Activated naive CD8-positive, alpha-beta T cell treated with anti-CD3 and anti-CD28 coated beads for 36 hours (primary cell): ENCODE measurements at places on chromosomes 2 and 18.

DNA sequence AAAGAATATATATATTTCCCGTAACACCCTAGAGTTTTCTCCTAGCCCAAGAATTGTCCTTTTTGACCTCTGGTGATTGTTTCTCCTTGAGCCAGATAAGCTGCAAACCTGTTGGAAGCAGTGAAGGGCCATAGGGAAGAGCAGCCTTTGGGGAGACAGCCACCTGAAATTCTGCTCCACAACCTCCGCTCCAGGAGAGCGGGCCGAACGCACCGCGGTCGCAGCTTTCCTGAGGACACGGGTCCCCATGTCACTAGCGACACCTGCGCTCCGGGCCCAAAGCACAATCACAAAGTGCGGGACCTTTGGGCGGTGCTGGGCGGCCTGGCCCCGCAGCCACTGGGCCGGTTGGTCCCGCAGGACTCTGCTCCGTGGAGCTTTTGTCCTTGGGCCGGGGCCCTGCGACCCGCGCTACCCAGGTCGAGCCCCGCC is 557 bp upstream of the DSG2 start:
- no peak for DNase-seq

- DNase-seq = no peak
Observed at GRCh38 chr2:205765151-205765550, 82.8 kb downstream of the NRP2 start.

GRCh38 chr18:9488538-9488937 is 13.2 kb downstream of the RALBP1 start:
- no peak for DNase-seq

- no peak for DNase-seq
Observed at GRCh38 chr2:18425210-18425703, 135.2 kb downstream of the RDH14 start.

- no peak for DNase-seq
Observed at GRCh38 chr2:239570216-239570925, 169.6 kb upstream of the HDAC4 start.

- no peak for DNase-seq
Observed at GRCh38 chr2:241229563-241230401, 41.3 kb downstream of the ANO7 start.

DNA sequence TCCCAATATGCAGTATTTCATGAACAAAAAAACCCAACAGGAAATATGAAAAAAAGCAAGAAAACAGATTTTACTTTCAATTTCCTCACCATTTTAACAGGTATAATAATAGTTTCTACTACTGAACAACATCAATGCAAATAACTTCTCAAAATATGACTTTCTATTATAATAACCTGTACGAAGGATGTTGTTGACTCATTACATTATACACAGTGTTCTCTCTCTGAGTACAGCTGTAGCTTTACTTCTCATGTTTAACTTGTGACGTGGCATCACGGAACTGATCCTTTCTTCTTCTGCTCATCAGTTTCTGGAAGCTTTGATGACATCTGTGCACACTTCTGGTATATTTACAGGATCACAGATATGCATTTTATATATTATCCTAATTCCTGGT is 40.0 kb downstream of the FAM228A start:
- DNase-seq = no peak

GRCh38 chr2:85756195-85756594 is 2.4 kb downstream of the ATOH8 start:
- DNase-seq = no peak

DNA sequence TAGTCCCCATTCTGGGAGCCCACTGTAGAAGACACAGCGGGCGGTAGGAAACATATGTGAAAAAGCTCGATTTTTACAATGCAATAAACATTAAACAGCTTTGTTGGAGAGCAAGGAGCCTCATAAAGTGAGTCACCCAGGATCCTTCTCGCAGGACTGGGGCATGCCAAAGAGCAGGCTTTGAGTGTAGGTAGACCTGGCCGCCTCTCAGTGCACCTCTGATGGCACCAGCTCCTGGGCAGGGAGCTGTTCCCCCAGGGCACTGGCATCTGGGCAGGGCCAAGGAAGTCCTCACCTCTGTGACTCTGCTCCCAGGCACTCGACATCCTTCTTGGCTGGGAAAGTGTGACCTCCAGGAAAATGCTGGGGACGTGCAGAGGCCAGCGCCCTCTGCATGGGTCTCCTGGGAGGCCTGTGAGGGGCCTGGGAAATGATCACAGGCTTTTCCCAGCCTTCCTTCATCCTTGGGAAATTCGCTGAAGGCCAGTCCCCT is 94.2 kb downstream of the POLR1A start:
- no peak for DNase-seq

GRCh38 chr18:21386523-21387240 is 144.7 kb downstream of the GREB1L start:
- no peak for DNase-seq

DNA sequence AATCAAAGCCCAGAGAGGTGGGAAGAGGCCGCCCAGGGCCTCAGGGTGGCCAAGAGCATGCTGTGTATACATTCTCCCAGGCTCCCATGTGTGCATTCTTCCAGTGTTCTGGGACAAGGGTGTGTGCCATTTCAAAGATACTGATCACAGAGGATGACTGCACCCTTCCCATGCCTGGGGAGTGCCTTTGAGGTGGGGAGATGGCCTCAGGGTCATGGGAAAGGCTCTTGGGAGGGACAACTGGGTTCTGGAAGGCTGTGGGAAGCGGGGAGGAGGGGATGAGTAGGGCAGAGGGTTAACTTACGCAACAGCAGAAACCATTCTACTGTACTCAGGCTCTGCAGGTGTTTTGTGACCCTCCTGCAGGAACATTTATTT is 40.9 kb downstream of the KLHL29 start:
- no peak for DNase-seq

DNA sequence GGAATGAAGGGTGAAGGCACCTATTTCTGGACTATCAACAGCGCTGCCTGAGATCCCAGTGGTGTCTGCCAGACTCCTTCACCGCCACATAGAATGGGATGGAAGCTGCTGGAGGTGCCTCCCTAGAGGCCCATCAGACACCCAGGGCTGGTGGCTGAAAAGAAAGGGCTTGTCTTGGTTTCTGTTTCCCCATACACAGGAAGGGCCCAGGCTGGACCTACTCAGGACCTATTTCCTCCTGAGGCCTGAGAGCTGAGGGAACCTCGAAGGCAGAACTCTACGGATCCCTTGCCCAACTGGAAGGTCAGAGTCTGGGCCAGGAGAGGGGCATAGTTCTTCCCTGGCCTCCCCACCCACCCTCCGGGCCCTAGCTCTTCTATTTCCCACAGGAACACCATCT is 2.9 kb upstream of the CLEC4F start:
- no peak for DNase-seq

DNA sequence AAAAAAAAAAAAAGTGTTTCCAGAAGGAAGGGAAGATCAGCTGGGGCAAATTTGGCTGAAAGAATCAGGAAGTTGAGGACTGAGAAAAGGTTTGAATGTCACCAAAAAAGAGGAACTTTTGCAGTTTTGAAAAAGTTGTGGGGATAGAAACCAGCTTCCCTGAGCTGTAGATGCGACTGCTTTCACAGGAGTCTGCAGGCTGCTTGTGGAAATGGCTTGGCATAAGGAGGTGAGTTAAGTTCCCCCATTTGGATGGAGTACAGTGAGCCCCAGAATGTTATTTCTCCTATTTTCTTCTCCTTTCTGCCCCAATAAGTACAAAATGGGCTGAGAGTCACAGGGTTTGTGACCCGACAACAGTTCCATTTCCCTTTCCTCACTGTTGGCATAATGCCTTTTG is 16.5 kb upstream of the ME2 start:
- no peak for DNase-seq

GRCh38 chr18:69954719-69955480 is 7.2 kb upstream of the CD226 start:
- no peak for DNase-seq

GRCh38 chr2:132849118-132849517 is 179.1 kb upstream of the LYPD1 start:
- no peak for DNase-seq
